ENCODE measurements at places on chromosomes 5 and 9. TPM values are rescaled to one million over a fixed set of nuclear protein-coding genes. Genes with fewer than 3 reads are reported as not detected.

Gene TCOF1
- 23.9 TPM for total RNA-seq

Gene PROB1
- 2.4 TPM for total RNA-seq

Gene ARHGAP26
- 23.3 TPM for total RNA-seq

Gene DMRT3
- total RNA-seq, result not detected

Gene LPAR1
- 155 TPM for total RNA-seq

Gene MXD3
- total RNA-seq, result 3.1 TPM

Gene PCDHB13
- total RNA-seq, result 1.2 TPM

Gene OR2S2
- total RNA-seq, result 0.32 TPM

Gene CAPSL
- total RNA-seq, result 1.1 TPM

Gene NFIB
- total RNA-seq, result 13.7 TPM

Gene CRHBP
- total RNA-seq, result 1.7 TPM

Gene SLC27A6
- total RNA-seq, result 0.97 TPM

Gene UNC13B
- 29.1 TPM for total RNA-seq

Gene IFNA13
- total RNA-seq, result not detected

Gene DAB2IP
- 36.4 TPM for total RNA-seq

Gene STKLD1
- total RNA-seq, result 0.61 TPM

Gene ADGRD2
- total RNA-seq, result not detected

Gene PRLR
- total RNA-seq, result 3.2 TPM

Gene MED10
- 12.7 TPM for total RNA-seq

Gene SARDH
- 1.9 TPM for total RNA-seq

Gene PDGFRB
- total RNA-seq, result 543 TPM

Gene SSNA1
- total RNA-seq, result 46.1 TPM

Gene ANKRD18A
- total RNA-seq, result not detected

Gene CNTNAP3B
- total RNA-seq, result not detected

Gene TPPP
- total RNA-seq, result under 0.01 TPM

Gene FOXD4L6
- not detected for total RNA-seq

Gene CEP72
- total RNA-seq, result 2.1 TPM

Gene FAT2
- total RNA-seq, result 21.9 TPM

Gene TLX3
- total RNA-seq, result not detected

Gene TRIM14
- 10.9 TPM for total RNA-seq

Gene DOCK2
- total RNA-seq, result 5.7 TPM

Gene NR5A1
- total RNA-seq, result not detected

Gene SV2C
- total RNA-seq, result not detected

Gene SLC6A18
- not detected for total RNA-seq

Gene NAIP
- total RNA-seq, result 4.0 TPM

Gene C5orf52
- not detected for total RNA-seq

Gene PPIC
- 29.6 TPM for total RNA-seq

Gene AIF1L
- 0.16 TPM for total RNA-seq

Gene ABL1
- 147 TPM for total RNA-seq

Gene CCDC171
- 2.4 TPM for total RNA-seq

Gene HMGCS1
- 125 TPM for total RNA-seq

Gene RETREG1
- total RNA-seq, result 29.4 TPM
